CD8-positive, alpha-beta T cell (primary cell): ENCODE measurements at places on chromosomes 3 and 15.

GRCh38 chr15:74571191-74571590 is 30.2 kb downstream of the ARID3B start:
- DNase-seq = no peak

GRCh38 chr3:9786825-9787669 is 5.2 kb downstream of the TADA3 start:
- no peak for DNase-seq

DNA sequence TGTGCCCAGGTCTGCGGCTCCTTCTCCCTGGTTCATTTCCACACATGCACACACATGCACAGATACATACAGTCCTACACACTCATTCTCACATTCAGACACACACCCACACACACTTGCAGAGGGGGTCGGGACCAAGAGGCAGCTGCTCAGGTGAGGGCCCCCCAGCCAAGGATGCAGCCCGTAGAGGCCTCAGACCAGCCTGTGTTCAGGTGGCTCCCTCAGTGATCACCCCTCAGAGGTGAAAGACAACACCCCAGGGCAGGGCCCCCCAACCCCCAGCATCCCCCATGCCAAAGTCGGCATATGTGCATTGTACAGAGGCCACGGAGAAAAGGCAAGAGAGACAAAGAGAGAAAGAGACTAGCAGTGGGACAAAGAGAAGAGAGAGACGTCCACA is 5.9 kb upstream of the CORO2B start:
- no peak for DNase-seq

DNA sequence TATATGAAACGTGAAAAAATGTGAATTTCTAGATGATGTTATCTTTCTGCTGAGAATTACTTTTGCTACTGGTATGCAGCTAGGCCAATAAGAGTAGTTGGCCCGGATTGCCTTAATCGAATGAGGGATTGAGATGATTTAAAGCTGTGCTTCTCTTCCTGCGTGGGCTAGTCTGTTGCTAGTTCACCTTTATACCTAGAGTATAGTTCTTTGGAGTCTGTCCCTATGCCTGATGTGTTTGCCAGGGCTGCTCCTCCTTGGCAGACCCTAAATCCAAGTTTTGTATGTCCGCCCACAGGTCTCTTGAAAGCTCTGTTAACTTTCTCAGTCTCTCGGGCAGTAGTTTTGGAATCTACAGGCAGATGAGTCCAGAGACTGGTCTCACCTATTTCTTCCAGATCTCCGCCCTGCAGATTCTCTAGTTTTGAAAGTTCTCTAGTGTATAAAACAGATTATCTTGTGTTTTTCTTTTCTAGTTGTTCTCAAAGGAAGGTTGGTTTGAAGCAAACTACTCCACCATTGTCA is 64.9 kb downstream of the MEF2A start:
- DNase-seq = no peak

DNA sequence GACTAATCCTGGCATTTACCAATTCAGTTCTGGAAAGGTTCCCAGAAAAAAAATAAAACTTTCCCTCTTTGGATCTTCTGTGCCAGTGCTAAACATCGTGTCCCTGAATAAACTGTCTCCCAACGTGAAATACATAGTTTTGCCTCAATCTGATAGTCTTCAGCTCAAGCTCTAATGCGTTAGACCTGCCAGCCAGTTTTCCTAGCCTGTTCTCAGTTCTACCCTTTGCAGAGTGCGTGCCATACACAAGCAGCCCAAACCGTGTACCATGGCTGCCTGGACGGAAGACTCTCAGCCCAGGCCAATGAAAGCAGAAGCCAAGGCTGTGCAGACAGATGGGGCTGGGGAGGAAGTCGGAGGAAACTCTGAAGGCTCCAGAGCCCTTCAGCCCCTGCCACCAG is 11.4 kb upstream of the OCA2 start:
- DNase-seq = no peak

DNA sequence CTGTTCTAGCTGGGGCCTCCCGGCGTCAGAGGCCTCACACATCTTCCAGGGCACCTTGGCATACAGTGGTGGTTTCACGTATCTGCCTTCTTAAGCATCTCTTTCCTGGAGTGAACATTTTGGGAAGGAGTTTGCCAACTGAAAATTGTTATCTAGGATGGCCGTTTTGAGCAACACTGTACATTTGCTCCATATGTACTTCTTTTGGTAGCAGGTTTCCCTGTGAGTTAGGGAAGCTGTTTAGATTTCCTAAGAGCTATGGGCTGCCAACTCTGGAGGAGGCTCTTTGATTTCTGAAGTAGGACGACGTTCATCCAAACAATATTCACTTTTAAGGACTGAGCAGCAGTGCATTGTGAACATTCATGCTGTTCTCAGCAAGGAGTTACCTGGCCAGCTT is 665.9 kb downstream of the SQOR start:
- no peak for DNase-seq

DNA sequence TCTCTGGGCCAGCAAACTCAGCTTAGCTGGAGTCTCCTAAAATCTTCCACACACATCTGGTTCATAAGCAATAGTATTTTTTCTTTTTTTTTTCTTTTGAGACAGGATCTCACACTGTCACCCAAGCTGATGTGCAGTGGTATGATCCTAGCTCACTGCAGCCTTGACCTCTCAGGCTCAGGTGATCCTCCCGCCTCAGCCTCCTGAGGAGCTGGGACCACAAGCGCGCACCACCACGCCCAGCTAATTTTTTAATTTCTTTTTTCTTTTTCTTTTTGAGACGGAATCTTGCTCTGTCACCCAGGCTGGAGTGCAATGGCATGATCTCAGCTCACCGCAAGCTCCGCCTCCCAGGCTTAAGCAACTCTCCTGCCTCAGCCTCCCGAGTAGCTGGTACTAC is 34.3 kb downstream of the RNU5B-1 start:
- no peak for DNase-seq

- no peak for DNase-seq
Observed at GRCh38 chr15:66565741-66566144, at the start of gene LCTL. LCTL (minus strand) TSS chr15:66565998; CDS start chr15:66565365, 633 bp downstream.

DNA sequence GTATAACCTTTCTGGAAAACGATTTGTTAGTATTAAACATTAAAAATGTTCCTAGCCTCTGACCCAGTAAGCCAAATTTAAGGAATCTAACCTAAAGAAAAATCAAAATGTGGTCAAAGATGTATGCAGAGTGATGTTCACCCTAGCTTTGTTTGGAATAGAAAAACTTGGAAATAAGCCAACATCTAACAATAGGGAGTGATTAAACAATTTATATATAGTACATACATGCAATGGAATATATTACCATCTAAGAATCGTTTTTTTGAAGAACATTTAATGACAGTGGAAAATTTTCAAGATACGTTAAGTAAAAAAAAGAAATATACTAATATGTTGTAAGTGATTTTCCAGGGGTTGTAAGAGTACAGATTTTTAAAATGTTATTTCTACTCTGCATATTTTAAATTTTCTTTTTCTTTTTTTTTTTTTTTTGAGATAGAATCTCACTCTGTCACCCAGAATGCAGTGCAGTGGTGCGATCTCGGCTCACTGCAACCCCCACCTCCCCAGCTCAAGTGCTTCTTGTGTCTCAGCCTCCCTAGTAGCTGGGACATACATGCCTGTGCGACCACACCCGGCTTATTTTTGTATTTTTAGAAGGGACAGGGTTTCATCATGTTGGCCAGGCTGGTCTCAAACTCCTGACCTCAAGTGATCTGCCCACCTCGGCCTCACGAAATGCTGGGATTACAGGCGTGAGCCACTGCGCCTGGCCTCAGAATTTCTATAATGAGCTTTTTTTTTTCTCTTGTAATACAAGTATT is 54.9 kb downstream of the ANP32A start:
- DNase-seq = no peak

DNA sequence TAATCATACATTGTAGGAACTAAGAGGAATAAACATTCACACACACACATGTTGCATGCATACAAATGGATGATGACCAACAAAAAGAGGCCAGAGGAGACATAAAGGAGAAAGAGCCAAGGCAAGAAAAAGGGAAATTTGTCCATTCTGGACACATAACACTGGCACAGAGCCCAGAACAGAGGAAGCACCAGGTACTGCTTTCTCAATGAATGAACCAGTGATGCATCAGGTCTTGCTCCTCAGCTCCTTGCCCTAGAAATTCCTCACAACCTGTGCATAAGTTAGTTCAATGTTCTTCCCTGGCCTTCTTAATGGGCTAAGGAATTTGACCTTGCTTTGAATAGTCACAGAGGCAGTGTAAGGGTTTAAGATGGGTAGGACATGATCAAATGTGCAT is 270.3 kb downstream of the ERC2 start:
- DNase-seq = no peak

DNA sequence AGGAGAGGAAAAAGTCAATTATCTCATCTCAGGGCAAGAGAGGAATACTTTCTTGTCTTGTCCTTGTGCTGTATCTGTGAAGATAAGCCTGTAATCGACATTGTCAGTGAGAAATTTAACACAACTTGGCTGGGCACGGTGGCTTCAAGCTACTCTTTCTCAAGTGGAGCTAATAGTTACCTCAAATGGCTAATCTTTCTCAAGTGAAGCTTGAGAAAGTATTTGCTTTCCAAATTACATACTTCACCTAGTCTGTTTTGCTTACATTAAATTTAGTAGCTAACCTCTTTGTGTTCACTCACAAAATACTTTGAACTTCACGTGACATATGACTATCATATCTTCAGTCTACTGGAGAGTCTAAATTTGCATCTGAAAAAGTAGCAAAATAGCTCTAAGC is 48.3 kb upstream of the B3GALNT1 start:
- DNase-seq = no peak

GRCh38 chr3:20055020-20055775 is 15.0 kb downstream of the KAT2B start:
- DNase-seq = no peak

- no peak for DNase-seq
Observed at GRCh38 chr15:65372787-65373067, 5.1 kb downstream of the IGDCC3 start.

GRCh38 chr3:40172560-40172959 is 136.9 kb upstream of the EIF1B start:
- DNase-seq = no peak

GRCh38 chr3:8555113-8555661 is 53.6 kb downstream of the LMCD1 start:
- no peak for DNase-seq

GRCh38 chr3:45544717-45545296 is 49.7 kb upstream of the LIMD1 start:
- DNase-seq = no peak

DNA sequence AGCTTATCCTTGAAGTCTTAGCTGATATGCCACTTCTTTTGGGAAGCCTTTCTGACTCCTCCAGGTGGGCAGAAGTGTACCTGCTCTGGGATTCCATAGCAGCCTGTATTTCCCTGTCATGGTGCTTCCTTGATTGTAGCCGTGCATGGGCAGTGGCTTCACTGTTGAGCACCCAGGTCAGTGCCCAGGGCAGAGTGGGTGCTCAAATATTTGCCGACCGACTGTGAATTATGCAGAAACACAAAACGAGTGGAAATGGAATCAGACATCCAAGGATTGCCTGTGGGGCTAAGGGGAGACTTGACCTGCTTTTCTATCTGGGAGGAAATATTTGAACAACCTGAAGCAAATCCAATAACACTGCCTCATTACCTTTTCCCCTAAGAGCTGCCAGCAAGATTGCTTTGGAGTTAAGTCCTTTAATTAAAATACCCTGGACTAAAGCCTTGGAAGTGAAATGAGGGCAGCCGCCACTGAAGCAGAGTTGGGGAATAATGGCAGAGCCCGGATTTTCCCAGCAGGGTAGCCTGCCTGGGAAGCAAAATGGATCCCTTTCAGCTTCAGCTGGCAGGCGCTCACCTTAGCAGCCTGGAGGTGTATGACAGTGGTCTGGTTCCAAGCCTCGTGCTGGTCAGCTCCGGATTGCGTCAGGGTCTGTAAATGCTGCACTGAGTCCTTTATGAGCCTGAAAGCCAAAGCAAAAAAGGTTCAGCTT is 14.9 kb downstream of the ACOX2 start:
- no peak for DNase-seq

DNA sequence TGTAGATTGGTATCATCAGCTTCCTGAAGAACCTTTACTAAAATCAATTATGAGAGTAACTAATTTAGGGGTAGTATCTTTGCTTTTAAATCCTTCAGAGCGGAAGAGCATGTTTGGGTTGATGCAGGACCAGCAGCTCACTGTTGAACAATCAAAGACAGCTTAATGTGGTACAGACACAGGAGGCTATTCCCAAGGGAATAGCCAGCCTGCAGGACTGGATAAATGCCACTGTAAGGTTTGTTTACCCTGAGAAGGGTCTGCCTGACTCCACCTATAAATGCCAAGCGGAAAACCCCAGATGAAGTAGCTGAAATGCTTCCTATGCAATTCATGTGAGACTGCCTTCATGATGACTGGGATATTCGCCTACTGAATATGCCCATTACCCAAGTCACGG is 16.0 kb upstream of the STAC start:
- DNase-seq = no peak

DNA sequence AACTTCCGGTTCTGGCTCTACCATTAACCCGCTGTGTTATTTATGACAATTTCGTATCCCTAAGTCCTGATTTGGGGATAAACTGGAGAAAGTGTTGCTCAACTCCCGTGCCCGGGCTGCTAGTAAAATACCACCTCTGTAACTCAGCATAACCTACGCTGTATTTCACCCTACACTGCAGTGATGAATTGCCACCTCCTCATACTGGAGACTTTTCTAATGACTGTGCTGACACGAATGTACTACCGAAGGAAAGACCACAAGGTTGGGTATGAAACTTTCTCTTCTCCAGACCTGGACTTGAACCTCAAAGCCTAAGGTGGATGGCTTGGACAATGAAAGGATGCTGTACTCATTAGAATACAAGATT is 16.5 kb downstream of the SLC51A start:
- DNase-seq = no peak

DNA sequence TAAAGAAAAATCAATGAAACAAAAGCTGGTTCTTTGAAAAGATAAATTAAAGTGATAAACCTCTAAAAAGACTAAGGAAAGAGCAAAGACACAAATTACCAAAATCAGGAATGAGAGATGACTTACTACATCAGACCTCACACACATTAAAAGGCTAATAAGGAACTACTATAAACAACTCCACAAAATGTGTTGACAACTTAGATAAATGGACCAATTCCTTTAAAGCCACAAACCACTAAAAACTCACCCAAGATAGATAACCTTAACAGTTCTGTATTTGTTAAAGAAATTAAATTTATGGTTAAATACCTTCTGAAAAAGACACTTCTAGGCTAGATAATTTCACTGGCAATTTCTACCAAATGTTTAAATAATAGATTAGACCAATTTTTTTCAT is 170.4 kb downstream of the SMAD6 start:
- no peak for DNase-seq
